ENCODE measurements at places on chromosomes 3 and 15.
A peak's percentile ranks its signal among the peaks of the same experiment; 100 is the strongest.

DNA sequence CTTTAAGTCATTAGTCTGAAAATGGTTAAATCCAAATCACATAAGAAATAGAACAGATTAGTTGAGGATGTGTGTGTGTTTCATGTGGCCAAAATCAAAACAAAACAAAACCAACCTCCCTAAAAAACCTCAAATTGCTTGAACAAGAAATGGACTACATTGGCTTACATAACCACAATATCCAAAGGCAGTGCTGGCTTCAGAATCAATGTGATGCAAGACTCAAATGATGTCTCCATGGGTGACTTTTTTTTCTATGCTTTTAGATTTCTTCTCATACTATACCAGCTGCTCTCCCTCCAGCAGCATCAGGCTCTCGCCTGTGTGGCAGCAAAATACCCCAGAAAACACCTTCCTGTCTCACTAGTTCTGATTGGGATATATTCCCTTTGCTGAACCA is 36.0 kb upstream of the CMTM8 start:
- no peak for DNase-seq

GRCh38 chr15:29089731-29090616 is 179.6 kb downstream of the NSMCE3 start:
- DNase-seq = no peak

DNA sequence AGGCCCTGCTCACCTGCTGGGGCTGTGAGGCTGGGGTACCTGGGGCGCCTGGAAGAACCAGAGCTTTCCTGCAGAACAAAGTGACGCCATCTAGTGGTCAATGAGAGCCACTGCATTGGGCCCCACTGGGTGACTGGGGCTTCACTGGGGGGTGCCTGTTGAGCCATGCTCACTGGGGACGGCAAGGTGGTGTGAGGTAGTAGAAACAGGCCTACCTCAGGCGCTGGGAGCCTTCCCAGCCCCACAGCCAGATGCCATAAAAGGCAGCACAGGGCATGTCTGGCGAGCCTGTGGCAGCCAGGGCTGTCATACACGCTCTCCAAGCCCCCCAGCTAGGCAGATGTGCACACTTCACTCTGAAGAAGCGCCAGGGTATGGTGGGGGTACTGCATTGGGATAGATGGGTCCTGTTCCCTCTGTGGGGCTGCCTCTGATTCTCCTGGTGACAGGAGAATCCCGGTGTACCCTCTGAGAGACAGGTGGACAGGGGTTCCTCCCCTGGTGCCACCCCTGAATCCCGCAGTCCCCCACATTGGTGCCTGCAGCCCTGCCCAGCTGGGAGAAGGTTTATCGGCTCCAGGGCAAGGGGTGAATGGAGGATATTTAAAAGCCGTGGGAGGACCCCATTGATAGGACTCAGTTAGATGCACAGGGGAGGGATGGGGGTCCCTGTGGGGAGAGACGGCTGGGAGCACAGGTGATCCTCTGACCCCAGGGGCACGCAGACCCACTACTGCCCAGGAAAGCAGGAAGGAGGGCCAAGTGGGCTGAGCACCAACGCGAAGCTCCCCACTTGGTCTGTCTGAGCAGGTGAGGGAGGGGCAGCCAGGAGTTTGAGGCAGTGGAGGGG is 178.8 kb downstream of the NSMCE3 start:
- DNase-seq = no peak

DNA sequence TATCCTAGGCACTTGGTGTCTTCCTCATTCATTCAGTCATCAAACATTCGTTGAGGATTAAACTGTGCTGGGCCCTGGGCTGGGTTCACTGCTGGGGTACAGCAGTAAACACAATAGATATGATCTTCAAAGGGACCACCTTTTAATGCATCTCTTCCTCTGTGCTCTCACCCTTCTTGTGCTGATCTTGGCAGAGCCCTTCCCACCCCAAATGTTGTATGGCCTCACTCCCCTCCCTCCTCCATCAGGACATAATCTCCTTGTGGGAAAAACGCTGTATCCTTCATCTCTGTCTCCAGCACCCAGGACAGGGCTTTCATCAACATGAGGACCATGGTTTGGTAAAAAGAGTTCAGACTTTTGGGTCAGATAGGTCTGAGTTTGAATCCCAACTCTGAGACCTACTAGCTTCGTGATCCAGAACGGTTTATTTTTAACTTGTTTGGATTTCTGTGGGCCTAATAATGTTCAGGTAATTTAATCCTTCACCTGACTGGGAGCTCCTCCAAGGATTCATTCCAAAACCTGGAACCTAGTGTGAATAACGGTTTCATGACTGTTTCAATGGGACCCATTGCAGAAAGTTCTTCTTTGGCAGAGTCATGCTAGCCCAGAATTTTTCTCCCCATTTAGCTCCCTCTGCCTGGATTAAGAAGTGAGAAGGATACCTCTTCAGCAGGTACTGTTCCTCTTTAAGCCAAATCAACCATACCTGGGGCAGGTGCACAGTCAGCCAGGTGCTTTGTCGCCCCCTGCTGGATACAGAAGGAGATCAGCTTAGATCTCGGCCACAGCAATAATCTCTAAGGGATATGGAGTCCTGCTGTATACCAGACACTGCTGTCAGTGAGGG is 5.2 kb upstream of the WNT7A start:
- DNase-seq = peak; percentile 35

- DNase-seq = no peak
Measured at GRCh38 chr3:59016930-59017616, 32.8 kb downstream of the CFAP20DC start.

GRCh38 chr3:87167628-87168456 is 59.3 kb upstream of the CHMP2B start:
- DNase-seq = no peak

DNA sequence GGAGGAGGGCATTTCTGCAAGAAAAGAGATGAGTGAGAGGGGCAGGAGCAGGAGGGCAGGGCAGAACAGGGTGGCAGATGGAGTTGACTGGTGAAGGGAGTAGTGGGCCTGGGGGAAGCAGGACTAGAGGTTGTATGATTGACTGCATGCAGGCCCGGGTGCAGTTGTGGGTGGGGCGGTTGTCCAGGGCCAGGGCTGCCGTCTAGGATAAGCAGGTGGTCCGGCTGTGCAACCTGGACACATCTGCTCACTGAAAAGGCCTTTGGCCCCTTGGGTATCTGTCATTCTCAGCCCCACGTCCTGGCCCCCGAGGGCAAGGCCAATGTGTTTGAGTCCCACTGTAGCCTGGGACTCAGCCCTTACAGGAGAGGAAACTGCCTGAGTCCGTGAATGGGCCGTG is 25.4 kb downstream of the ALS2CL start:
- DNase-seq = no peak

GRCh38 chr3:52245322-52246263 is at the start of gene PPM1M:
Gene PPM1M, plus strand, starts transcription at chr3:52245759. Its CDS starts 66 bp downstream, at chr3:52245825.
- no peak for DNase-seq

Data from activated CD4-positive, alpha-beta T cell treated with anti-CD3 and anti-CD28 coated beads, Interleukin-2, amount 50 U/mL, for 24 hours (primary cell).